ENCODE measurements at places on chromosomes 13 and 19. TPM values are rescaled to one million over a fixed set of nuclear protein-coding genes. Genes with fewer than 3 reads are reported as not detected.

Gene TBXA2R
- 0.36 TPM for total RNA-seq

Gene ANKRD24
- total RNA-seq: 1.8 TPM

Gene KLK15
- not detected for total RNA-seq

DNA sequence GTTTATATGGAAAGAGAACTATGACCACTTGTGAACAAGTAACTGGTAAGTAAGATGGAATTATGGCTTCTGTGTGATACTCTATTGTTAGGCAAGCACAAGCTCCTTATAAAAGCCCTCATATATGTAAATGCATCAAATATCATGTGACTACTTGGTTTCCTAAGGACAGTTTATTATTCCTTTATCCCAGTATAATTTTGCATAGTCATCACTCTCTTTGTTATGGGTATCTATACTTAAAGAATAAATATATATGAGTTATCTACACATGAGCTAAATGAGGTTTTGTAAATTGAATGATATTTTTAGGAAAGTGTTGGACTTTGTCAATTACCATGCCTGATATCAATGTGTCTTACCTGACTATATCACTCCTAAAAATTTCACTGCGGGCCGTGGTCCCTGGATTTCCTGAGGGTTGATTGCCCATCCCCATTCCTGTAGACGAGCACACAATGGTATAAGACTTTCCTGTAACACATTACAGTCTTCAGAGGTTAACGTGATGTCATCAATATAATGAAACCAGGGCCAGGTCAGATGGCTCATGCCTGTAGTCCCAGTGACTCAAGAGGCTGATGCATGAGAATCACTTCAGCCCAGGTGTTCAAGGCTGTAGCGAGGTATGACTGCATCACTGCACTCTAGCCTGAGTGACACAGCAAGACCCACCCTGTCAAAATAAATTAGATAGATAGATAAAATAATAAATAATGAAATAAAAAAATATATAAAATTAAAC is 20.7 kb downstream of the ZNF844 start:
- no peak for DNase-seq
- no peaks in the 10 kb centered on the region for H3K27me3 ChIP-seq
- H3K4me3 ChIP-seq: no peak overlapping the region
- peaks cover 11% of the 10 kb centered on the region for H3K36me3 ChIP-seq
- no peak overlapping the region for H3K27ac ChIP-seq

GRCh38 chr13:20090349-20090748 is 70.5 kb downstream of the GJA3 start:
- H3K27ac ChIP-seq: no peak overlapping the region
- H3K4me1 ChIP-seq: no peaks in the 10 kb centered on the region
- no peaks in the 10 kb centered on the region for H3K27me3 ChIP-seq
- DNase-seq: no peak

DNA sequence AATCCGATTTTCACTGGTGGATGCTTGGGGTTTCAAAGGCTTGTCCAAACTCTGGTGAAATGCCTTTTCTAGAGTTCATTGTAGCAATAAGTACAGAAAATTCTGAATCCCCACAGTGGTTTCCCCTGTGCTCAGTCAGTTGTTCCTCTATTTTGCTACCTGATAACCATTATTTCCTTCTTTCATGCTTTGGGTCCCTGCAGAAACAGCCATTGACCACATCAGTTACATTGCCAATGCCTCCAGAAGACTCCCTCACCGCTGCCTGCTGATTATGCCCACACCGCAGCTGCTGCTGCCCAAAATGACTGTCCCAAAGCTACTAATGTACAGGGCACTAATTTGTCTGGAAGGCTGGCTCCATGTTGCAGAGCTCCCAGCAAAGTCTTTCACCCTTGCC is 517.3 kb downstream of the KLF12 start:
- H3K4me1 ChIP-seq: peaks cover 2% of the 10 kb centered on the region
- H3K27me3 ChIP-seq: no peaks in the 10 kb centered on the region
- H3K4me3 ChIP-seq: no peak overlapping the region
- no peak for DNase-seq
- H3K27ac ChIP-seq: no peak overlapping the region

GRCh38 chr13:97231118-97231828 is 9.1 kb downstream of the MBNL2 start:
- peaks cover 32% of the 10 kb centered on the region for H3K4me1 ChIP-seq
- peaks cover 15% of the 10 kb centered on the region for H3K36me3 ChIP-seq
- H3K27ac ChIP-seq: no peak overlapping the region
- H3K4me3 ChIP-seq: no peak overlapping the region

DNA sequence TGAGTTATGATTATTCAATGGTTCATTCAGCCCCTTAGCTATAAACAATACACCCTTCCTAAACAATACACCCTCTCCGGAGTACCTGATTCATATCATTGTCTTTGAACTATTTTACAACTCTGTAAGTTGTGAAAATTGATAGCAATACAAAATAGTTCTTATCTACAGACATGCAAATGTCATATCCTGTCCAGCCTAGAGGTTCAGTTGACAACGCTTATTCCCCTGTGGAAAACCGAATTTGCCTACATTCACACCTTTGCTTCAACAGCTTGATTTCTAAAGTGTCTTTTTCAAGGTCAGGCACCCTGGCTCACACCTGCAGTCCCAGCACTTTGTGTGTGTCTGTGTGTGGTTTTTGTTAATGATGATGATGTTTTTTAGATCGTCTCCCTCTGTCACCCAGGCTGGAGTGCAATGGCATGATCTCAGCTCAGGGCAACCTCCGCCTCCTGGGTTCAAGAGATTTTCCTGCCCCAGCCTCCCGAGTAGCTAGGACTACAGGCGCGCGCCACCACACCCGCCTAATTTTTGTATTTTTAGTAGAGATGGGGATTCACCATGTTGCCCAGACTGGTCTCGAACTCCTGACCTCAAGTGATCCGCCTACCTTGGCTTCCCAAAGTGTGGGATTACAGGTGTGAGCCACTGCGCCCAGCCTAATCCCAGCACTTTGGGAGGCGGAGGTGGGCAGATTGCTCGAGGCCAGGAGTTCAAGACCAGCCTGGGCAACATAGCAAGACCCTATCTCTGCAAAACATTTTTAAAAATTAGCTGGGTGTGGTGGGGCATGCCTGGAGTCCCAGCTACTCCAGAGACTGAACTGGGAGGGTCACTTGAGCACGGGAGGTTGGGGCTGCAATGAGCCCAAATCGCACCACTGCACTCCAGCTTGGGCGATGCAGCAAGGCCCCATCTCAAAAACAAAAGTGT is 9.6 kb downstream of the C19orf53 start:
- no peak for DNase-seq
- H3K36me3 ChIP-seq: peaks cover 5% of the 10 kb centered on the region
- H3K4me3 ChIP-seq: no peak overlapping the region
- H3K27ac ChIP-seq: no peak overlapping the region
- H3K4me1 ChIP-seq: peaks cover 35% of the 10 kb centered on the region

GRCh38 chr13:97242755-97243497 is 20.8 kb downstream of the MBNL2 start:
- no peaks in the 10 kb centered on the region for H3K36me3 ChIP-seq
- H3K4me3 ChIP-seq: no peak overlapping the region
- peaks cover 38% of the 10 kb centered on the region for H3K4me1 ChIP-seq
- H3K27me3 ChIP-seq: no peaks in the 10 kb centered on the region

- H3K27ac ChIP-seq: no peak overlapping the region
- H3K4me3 ChIP-seq: no peak overlapping the region
- H3K4me1 ChIP-seq: no peaks in the 10 kb centered on the region
- H3K27me3 ChIP-seq: peaks cover 4% of the 10 kb centered on the region
- H3K36me3 ChIP-seq: no peaks in the 10 kb centered on the region
- no peak for DNase-seq
These were observed 155.6 kb upstream of the IRS2 start for GRCh38 chr13:109941951-109942350.

DNA sequence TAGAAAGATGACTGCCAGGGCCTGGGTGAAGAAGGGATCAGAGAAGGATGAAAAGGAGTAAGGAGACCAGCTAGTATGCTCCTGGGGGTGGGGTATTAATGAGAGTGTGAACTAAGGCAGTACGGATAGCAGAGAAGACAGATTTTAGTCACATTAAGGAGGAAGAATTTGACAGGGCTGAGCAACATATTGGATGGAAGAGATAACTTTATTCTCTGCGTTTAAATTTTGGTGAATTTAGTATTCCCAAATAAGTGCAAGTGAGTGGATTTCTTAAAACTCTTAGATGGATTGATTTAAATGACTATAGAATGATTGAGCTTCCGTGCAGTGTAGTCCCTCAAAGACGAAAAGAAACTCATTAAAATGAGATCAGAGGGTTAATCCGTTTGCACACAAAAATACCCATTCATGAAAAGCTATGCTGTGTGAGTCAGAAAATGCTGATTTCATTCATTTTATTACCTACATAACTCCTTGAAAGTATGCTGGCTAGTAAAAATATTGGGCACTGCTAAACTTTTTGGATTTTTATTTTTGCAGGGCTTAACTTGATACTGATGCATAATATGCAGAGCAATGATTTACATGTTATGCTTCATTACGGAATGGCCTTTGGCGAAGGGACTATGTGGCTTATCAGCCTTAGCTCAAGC is 54.1 kb downstream of the WDFY2 start:
- H3K36me3 ChIP-seq: no peaks in the 10 kb centered on the region
- no peak for DNase-seq
- H3K4me1 ChIP-seq: peaks cover 32% of the 10 kb centered on the region
- H3K4me3 ChIP-seq: no peak overlapping the region

GRCh38 chr19:11463391-11463790 is 17.5 kb downstream of the ELAVL3 start:
- no peak overlapping the region for H3K4me3 ChIP-seq
- H3K4me1 ChIP-seq: no peaks in the 10 kb centered on the region

DNA sequence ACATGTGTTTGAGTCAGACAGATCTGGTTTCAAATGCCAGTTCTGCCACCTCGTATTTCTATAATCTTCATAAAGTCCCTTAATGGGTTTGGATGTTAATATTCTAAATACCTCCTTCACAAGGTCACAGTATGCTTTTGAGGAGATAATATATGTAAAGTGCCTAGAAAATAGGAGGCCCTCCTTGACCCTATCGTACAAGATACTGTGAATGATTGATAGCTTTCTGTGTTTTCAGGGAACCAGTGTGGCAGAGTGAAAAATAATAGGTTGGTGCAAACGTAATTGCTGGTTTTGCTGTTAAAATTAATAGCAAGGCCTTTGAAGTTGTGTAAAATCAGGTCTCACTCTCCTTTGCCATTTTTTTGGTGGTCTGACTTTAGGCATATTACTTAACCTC is 77.5 kb upstream of the SCEL start:
- no peaks in the 10 kb centered on the region for H3K36me3 ChIP-seq
- no peak for DNase-seq
- no peaks in the 10 kb centered on the region for H3K4me1 ChIP-seq
- H3K4me3 ChIP-seq: no peak overlapping the region
- H3K27ac ChIP-seq: no peak overlapping the region

DNA sequence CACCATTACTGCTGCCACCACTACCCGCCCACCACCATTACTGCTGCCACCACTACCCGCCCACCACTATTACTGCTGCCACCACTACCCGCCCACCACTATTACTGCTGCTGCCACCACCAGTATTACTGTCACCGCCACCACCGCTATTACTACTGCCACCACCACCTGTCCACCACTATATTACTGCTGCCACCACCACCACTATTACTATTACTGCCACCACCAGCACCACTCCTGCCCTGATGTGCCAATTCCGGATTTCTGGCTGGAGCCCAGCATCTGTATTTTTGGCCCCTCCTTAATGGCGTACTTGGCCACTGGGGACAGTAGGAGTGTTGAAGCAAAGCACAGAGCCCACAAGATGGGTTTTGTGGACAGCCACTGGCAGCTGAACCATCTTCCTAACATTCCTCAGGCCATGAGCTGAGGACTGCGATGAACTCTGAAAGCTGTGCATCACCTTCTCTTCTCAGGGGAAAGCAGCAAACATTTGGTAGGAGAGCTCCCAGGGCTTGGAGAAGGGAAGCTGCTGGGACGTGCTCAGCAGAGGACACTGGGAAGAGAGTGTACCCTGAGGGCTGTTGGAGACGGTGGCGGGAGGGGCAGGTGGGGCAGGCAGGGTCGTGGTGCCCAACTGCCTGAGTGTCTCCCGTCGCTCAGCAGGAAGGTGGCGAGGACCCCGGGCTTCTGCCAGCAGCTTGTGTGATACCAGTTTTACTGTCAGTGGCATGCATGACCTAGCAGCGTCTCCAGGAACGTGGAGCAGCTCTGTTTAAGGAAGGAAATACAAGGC is 23.0 kb downstream of the CUL4A start:
- H3K27me3 ChIP-seq: no peaks in the 10 kb centered on the region
- H3K27ac ChIP-seq: no peak overlapping the region
- no peak overlapping the region for H3K4me3 ChIP-seq
- H3K4me1 ChIP-seq: no peaks in the 10 kb centered on the region

DNA sequence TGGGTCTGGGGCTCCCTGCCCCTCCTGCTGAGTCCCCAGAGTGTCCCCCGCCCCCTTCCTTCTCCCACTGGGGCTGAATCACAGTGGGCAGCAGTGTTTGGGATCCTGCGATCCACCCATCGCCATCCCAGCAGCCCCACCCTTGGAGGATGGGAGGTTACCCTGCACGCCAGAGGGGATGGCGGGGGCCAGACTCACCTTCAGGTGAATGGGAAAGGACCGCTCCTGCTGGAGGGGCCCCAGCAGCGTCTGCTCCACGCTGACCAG is 569 bp downstream of the DLEU7 start:
- no peak for DNase-seq
- H3K4me3 ChIP-seq: no peak overlapping the region
- no peak overlapping the region for H3K27ac ChIP-seq

DNA sequence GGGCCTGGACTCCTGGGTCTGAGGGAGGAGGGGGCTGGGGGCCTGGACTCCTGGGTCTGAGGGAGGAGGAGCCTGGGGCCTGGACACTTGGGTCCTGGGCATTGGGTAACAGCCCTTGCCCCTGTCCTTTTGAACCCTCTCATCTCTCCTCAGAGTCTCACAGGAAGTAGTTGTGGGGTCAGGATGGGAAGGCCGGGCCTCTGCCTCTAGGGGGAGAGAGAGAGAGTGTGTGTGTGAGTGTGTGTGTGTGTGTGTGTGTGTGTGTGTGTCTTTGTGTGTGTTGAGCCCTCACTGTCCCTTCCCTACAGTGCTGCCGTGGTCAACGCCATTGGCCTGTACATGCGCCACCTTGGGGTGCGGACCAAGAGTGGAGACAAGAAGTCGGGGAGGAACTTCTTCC is 10.9 kb downstream of the ARHGEF1 start:
- H3K36me3 ChIP-seq: peaks cover 53% of the 10 kb centered on the region
- DNase-seq: peak; percentile 44
- H3K4me1 ChIP-seq: peaks cover 48% of the 10 kb centered on the region
- peak overlapping the region; percentile 54 for H3K27ac ChIP-seq

GRCh38 chr13:109790086-109790485 is 3.7 kb upstream of the IRS2 start:
- no peak overlapping the region for H3K27ac ChIP-seq
- H3K4me1 ChIP-seq: peaks cover 19% of the 10 kb centered on the region
- no peak overlapping the region for H3K4me3 ChIP-seq

- no peak overlapping the region for H3K4me3 ChIP-seq
- no peaks in the 10 kb centered on the region for H3K4me1 ChIP-seq
These were observed 20.8 kb downstream of the C19orf81 start for GRCh38 chr19:50670102-50670380.

Data from activated CD4-positive, alpha-beta memory T cell treated with anti-CD3 and anti-CD28 coated beads for 36 hours (primary cell).